ENCODE measurements at places on chromosomes 16 and 17.

GRCh38 chr16:80085606-80086005 lies 455.2 kb upstream of the DYNLRB2 start:
- no peak for DNase-seq

DNA sequence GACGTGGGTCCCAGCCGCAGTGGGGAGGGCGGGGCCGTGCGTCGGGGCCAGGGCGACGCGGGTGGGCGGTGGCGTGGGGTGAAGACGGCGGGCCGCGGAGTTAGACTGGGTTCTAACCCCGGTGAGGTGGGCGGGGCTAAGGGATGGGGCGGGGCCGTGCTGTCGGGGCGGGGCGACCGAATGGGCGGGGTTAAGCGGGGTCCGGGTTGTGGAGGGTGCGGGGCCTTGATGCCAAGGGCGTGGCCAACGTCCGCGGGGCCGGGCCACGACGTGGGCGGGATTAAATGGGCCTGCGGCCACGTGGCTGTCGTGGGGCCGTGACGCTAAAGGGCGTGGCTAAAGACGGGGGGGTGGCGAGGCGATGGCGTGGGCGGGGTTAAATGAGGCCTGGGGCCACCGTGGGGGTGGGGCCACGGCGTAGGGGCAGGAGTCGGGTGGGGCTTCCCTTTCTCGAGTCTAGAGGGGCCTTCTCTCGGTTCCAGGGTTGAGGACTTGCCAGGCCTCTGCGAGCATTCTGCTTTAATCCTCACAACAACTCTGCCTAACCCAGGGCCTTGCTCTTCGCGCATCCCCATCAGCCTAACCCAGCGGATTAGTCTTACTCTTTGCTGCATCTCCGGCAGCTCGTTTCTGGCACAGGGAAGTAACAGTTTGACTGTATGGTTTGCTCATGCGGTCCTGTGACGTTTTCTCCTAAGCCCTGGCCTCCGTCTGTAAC lies 739 bp downstream of the TCF25 start:
- DNase-seq: peak; percentile 80

GRCh38 chr16:49576173-49576494 lies 202.5 kb downstream of the C16orf78 start:
- no peak for DNase-seq

DNA sequence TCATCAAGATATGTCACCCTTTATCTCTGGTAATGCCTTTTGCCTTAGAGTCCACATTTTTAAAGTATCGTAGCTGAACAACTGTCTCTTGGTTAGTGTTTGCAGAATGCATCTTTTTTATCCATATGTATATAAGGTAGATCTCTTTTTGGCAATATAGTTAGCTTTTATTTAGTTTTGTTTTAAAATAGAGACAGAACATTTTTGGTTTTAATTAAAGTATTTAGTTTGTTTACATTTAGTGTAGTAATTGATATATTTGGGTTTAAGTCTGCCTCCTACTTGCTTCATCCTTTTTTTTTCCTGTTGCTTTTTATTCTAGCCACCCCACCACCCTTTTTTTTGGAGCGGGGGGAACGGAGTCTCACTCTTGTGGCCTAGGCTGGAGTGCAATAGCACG lies 184.6 kb upstream of the CHMP6 start:
- no peak for DNase-seq

- no peak for DNase-seq
Observed at GRCh38 chr17:830381-830780, 48.2 kb downstream of the MRM3 start.

DNA sequence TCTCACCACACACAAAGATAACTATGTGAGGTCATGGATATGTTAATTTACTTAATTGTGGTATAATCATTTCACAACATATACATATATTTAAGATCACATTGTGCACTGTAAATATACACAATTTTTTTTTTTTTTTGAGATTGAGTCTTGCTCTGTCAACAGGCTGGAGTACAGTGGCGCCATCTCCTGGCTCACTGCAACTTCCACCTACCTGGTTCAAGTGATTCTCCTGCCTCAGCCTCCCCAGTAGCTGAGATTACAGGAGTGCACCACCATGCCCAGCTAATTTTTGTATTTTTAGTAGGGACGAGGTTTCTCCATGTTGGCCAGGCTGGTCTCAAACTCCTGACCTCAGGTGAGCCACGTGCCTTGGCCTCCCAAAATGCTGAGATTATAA lies 11.5 kb upstream of the PRSS54 start:
- peak; percentile 19 for DNase-seq

DNA sequence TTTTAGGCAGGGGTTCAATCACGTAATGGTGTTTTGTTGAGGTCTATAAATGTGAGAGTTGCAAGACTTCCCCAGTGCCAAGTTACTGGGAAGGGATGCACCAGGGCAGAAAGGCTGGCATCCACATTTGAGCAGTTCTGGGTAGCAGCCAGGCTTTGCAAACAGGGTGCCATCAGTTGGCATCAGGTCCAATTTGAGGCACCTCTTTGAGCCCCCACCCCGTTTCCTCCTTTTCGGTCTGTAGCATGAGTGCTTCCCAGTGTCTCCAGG lies 142.6 kb upstream of the CACNG5 start:
- no peak for DNase-seq

GRCh38 chr17:59377410-59377809 lies 46.0 kb downstream of the YPEL2 start:
- DNase-seq: no peak

- no peak for DNase-seq
Observed at GRCh38 chr17:3944485-3945388, 19.5 kb downstream of the ATP2A3 start.

- no peak for DNase-seq
Observed at GRCh38 chr16:64711026-64711425, 410.8 kb downstream of the CDH11 start.

DNA sequence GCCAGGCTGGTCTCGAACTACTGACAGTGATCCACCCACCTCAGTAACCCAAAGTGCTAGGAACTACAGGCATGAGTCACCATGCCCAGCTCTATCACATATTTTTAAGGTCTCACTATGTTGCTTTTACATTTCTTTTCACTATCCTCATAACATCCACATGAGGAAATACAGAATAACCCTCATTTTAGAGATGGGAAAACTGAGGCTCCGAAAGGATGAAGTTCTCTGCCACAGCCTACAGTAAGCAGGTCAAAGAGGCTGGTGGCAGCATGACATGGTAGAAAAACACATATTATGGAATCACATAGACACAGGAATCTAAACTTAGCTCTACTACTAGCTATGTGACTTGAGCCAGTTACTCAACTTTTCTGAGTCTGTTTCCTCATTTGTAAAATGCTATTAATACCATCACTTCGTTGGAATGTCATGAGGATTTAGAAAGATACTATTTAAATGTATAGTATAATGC lies 32.2 kb downstream of the APPBP2 start:
- DNase-seq: no peak

- DNase-seq: no peak
Observed at GRCh38 chr17:75822119-75822799, 21.9 kb downstream of the UNC13D start.

GRCh38 chr16:72743011-72743761 lies 304.7 kb downstream of the ZFHX3 start:
- peak; percentile 33 for DNase-seq

- DNase-seq: no peak
Observed at GRCh38 chr16:31487720-31488467, 5.0 kb downstream of the SLC5A2 start.

- DNase-seq: no peak
Observed at GRCh38 chr16:50611995-50612848, 64.0 kb downstream of the NKD1 start.

DNA sequence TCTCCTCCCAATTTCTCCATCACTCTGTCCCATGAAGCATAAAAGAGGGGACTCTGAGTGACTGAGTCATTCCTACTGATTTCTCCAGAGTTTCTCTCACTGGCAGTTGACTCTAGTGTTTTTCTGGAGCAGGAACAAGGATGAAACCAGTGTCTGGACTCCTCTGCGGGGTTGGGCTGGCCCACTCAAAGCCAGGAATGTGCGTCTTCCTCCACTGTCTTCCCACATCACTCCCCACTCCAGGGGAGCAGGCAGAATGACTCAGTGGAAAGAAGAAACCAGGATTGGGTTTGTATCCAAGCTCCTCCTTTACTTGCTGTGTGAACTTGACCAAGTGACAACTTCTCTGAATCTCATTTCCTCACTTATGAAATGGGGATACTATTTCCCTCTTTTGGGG lies 497.5 kb upstream of the SALL1 start:
- DNase-seq: no peak

- no peak for DNase-seq
Observed at GRCh38 chr16:57244463-57244766, 644 bp upstream of the ARL2BP start.

GRCh38 chr16:19517424-19518089 lies 4.3 kb downstream of the GDE1 start:
- DNase-seq: no peak

DNA sequence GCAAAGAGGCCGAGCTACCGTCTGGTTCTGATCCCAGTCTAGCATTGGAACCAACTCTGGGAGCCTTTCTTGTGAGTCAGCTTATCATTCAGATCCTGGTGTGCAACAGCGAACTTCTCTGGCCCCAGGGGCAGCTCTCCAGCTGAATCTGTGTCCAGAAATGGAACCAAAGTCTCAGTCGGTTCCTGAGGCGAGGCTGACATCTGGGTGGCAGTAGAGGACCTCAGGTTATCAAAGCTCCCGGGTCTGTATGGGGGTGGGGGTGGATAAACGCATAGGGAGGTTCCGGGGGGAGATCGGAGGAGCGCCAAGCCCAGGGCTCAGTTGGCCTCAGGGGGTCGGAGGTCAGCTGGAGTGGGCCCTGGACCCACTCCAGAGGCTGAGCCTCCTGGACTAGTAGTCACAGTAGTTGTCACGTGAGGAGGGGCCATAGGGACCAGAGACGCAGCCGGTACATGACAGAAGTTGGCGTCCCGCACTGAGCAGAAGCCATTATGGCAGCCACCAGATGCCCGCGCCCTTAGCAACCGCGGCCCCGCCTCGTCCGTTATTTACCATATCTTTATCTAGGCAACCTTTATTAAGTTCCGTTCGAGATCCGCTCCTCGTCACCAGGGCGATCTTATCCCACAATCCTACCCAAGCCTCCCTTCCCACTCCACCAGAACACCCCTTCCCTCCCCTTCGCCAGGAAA lies 12.9 kb downstream of the RDM1 start:
- DNase-seq: no peak

GRCh38 chr17:5698959-5699358 lies 114.7 kb upstream of the NLRP1 start:
- DNase-seq: no peak

DNA sequence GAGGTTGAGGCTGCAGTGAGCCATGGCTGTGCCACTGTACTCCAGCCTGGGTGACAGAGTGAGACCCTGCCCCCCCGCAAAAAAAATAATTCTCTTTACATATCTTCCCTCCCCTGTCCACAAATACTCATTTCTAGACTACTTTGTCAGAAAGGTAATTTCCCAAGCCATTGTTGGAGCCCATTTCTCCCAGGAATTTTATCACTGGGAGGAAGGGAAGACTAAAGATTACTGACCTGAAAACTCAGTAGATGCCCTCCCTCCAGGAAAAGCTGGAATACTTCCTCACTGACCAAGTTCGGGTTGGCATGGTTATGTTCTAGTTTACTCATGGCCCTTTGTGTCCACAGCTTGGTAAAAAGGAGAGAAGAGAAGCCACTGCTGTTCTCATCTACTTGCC lies 4.1 kb downstream of the CALCOCO2 start:
- no peak for DNase-seq

DNA sequence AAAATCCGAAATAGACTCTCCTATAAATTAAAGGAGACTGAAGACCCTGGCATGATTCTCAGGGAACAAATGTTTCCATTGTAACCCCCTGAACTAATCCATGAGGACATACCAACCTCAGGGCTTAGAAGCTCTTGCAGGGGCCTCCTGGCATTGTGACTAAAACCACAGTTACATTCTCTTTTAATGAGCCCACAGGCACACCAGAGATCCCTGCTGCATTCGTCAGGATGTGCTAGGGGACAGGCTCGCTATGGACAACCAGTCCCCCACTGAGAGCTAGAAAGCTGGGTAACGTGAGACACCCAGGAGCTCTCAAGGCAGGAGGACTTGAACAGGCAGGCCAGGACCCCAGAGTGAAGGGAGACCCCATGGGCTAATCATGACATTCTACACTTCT lies 140.6 kb upstream of the TNRC6C start:
- no peak for DNase-seq

- DNase-seq: no peak
Observed at GRCh38 chr17:36094232-36094631, 4.3 kb upstream of the CCL3 start.

GRCh38 chr16:55543472-55543871 lies 23.0 kb upstream of the CAPNS2 start:
- DNase-seq: no peak

- peak; percentile 26 for DNase-seq
Observed at GRCh38 chr16:9840761-9841665, 341.2 kb downstream of the GRIN2A start.

- no peak for DNase-seq
Observed at GRCh38 chr17:69757688-69758430, 317.2 kb upstream of the KCNJ16 start.

DNA sequence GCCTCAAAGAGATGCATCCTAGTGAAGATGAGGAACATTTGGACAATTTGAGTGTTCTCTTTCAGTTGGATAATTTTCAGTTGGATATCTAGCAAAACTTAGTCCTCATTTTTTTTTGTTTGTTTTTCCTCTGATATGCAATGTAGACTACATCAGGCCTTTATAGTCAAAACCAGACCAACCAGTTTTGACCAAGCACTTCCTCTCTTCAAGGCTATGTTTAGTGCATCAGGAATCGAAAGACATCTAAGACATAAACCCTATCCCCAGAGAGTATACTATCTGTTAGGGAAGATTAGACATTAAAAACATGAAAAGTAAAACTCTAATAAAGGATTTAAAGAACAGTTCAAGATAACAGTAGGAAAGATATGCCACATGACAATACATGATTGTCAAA lies 256.1 kb downstream of the IRX3 start:
- DNase-seq: no peak

DNA sequence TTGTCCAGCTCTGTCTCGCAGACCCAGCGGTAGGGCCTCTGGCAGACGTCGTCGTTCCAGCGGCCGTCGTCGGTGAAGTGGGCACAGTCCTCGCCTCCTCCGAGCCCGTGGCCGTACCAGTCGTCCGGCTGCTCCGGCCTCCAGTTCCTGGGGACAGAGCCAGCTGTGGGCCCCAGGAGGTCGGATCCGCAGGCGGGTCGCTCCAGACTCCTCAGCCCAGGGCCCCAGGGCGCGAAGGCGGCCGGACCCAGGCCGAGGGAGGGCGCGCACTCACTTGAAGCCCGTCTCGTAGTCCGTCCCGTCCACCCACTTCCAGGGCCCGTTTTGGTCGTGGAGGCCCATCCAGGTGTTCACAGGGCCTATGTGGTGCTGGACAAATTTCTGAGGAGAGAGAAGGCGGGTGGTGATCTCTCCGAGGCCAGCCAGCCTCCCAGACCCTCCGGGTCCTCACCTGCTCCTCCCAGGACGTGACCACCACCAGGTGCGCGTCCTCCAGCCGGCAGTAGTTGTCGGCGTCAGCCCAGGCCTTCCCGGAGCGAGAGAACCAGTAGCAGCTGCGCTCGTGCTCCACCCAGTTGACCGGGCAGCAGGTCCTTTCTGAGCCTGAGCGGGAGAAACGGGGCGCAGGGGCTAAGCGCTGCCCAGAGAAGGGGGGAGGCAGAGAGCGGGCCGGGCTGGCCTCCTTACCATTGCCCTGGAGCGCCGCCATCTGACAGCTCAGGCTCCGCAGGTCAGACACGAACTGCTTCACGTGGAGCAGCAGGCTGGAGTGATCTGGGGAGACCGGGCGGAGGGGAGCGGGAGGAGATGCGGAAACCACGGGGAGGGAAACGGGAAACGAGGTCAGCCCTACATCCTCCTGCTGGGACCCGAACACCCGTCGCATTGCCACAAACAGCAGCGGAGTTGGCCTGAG lies 5.2 kb downstream of the ASGR1 start:
- no peak for DNase-seq

GRCh38 chr17:55285340-55286301 lies 20.9 kb downstream of the HLF start:
- DNase-seq: no peak
